ENCODE measurements at places on chromosomes 3 and 15. TPM values are rescaled to one million over a fixed set of nuclear protein-coding genes. Genes with fewer than 3 reads are reported as not detected.

PRR23A gene
- not detected for total RNA-seq

MYEF2 gene
- total RNA-seq = 11.3 TPM

- DNase-seq = no peak
These were observed 199.4 kb upstream of the TTC14 start for GRCh38 chr3:180402471-180403073.

DNA sequence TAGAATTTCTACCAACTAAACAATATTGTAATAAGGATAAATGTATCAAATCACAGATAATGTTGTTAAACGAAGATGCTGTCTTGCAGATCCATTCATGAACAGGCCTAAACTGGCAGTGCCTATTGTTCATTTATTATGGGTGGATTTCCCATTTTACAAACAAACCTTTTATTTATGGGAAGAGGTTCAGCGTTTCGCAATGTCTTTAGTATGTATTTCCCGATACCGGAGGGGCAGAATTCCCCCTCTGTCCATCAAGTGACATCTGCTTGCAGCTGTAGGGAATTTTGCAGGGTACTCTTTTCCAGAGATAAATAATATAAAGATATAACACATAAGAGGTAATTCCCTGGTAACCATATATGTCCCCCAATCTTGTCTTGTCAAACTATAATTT is 5.7 kb downstream of the CEP19 start:
- DNase-seq = no peak

- DNase-seq = no peak
These were observed 209.5 kb downstream of the SOX2 start for GRCh38 chr3:181921220-181921619.

GRCh38 chr15:85584872-85585271 is 204.5 kb downstream of the AKAP13 start:
- no peak for DNase-seq

DNA sequence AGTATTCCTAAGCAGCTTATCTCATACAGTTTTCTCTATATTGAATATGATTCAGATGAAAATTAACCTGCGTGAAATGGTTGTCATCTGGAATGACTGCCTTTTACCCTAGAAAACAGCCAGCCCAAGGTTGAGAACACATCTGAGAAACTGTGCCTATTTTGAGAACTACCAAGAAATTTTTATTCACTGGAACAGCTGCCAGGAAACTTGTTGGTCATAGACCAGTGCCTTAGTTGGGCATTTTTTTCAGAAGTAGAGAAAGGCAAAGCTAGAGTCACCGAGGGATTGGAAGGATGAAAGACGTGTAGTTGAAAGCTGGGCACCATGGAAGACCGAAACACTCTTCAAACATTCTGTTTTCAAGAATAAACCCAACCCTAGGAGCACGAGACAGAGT is 277.1 kb downstream of the LPP start:
- DNase-seq = no peak

CCR5 gene
- total RNA-seq = 0.31 TPM

DNA sequence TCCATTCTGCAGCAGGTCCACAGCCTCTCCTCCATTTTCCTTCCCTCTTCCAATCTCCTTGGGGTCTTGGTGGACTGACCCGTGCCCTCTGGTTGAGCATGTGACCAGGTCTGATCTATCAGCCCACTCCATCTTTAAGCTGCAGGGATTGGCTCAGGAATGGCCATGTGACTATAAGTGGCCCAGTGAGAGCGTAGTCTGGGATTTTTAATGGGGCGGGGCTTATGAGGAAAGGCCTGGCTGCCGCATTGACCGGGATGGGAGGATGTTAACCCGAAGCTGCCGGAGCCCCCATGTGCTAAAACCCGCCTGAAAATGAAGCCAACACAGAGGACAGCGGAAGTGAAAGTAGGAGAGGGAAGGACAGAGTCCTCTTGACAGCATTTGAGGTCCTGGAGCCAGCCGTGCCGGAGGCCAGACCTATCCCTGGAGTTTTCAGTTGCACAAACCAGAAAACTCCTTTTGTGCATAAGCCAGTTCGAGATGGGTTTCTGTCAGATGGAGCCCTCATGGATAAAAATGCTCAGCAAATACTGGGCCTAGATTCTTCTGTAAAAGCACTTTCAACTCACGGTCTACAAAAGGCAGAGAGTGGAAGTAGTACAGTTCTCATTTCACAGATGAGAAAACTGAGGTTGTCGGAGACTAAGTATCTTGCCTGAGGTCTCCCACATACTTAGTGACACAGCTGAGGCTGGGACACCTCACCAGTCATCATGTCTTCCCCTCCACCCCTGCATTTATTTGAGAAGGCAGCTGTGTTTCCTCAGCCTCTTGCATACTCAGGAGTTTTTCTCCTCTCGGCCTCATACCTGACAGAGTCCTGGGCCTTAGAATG is 61.9 kb downstream of the ATP2B2 start:
- no peak for DNase-seq

TLR9 gene
- total RNA-seq = not detected

SIN3A gene
- total RNA-seq = 44.2 TPM

KIF15 gene
- total RNA-seq = 16.0 TPM

DNA sequence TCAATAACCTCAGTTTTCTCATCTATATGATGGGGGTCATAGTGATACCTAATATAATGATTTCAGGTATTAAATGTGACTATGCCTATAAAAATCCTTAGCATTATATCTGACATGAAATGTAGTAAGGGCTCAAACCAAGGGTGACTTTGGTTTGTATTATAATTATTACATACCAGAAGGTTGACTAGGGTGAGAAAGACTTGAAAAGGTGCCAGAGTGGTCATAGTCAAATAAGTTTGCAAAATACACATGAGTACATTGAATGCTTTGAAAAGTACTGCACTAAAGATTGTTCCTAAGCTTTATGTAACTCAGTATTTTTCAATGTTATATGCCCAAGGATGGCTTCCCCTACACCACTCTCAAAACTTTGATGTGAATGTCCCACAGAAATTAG is 297.2 kb downstream of the ARPP21 start:
- DNase-seq = no peak

TM6SF1 gene
- not detected for total RNA-seq

ST8SIA2 gene
- not detected for total RNA-seq

MNS1 gene
- 1.3 TPM for total RNA-seq

- no peak for DNase-seq
These were observed 124.2 kb upstream of the ADPGK start for GRCh38 chr15:72907733-72908132.

GRCh38 chr15:53446376-53446775 is 313.1 kb downstream of the WDR72 start:
- no peak for DNase-seq

DNA sequence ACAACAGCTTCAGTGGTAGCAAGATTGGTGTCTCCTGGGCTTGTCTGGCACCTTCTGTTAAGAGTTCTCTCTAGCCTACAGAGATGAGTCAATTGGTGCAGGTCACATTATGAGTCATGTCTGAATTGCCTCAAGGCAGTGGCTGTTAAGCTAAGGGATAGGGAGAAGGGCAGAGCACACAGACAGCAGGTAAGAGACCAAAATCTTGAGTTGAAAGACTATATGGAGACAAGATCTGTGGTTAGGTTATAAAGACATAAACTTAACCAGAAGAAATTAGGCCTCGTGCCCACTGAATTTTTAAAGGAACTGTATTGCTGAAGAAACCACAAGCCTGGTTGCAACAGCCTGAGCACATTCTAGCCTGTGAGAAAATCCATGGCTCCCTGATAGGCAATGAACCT is 19.2 kb upstream of the KPNA1 start:
- DNase-seq = no peak
